ENCODE measurements at places on chromosomes 4 and X.

DNA sequence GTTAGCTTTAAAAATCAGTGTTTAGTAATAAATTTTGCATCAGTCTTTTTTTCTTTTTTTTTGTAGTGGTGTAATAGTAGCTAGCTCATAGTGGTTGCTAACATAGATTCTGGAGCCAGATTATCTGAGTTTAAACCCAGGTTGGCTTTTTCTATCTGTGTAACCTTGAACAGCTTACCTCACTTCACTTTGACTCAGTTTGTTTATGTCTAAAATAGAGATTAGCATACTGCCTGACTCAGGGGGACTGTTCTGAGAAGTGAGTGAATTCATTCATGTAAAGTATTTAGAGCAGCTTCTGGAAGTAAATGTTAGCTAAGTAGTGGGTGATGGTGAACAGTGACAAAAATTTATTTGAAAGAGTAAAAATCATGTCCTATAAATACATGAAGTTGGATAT lies 32.9 kb downstream of the CPEB2 start:
- no peak for DNase-seq

DNA sequence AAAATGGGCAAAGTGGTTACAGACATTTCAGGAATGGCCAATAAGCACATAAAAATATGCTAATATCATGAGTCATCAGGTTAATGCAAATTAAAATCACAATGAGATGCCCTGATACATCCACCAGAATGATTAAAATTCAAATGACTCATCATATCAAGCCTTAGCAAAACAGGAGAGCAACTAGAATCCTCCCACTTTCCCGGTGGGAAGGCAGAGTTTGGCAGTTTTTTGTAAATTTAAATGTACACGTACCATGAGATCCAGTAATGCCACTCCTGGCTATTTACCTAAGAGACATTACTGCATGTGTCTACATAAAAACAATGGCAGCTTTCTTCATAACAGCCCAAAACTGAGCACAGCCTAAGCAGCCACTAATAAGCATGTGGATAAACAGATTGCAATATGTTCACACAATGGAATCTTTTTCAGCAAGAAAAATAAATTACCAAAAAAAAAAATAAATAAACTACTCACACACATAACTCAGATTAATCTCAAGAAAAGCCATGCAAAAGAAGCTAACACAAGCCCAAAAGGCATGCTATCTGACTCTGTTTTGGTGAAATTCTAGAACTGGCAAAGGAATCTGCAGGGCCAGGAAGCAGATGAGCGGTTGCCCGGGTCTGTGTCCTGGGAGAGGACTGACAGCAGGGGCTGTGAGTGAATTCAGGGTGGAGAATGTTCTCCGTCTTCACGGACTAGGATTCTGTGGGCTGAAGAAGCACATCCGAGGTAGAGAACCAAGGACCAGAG lies 48.8 kb downstream of the AFAP1 start:
- no peak for DNase-seq

- no peak for DNase-seq
Observed at GRCh38 chrX:69362354-69362753, 141.8 kb upstream of the NALF2 start.

GRCh38 chrX:132848296-132848970 lies 110.0 kb downstream of the HS6ST2 start:
- no peak for DNase-seq

DNA sequence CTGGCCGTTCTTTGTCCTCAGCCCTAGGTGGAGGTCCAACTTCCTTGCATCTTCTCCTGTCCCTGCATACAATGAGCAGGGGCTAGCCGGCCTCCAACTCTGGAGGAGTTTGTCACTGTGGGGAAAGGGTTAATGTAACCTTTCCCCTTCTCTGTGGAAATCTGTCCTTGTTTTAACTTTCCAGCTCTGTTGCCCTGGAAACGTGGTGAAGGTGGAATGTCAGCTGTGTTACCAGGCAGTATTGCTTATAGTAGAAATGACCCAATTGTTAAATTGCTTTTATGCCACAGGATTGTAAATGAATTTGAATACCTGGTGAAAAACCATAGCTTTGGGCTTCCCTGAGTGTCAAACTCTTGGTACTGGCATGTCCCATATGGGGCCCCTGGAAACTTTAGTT lies 131.6 kb upstream of the SCML1 start:
- DNase-seq: no peak

GRCh38 chrX:39718981-39719380 lies 378.8 kb downstream of the BCOR start:
- no peak for DNase-seq

GRCh38 chr4:26235500-26235899 lies 85.3 kb upstream of the RBPJ start:
- peak; percentile 54 for DNase-seq

- DNase-seq: no peak
Observed at GRCh38 chr4:167966143-167966542, 126.2 kb upstream of the ANXA10 start.

DNA sequence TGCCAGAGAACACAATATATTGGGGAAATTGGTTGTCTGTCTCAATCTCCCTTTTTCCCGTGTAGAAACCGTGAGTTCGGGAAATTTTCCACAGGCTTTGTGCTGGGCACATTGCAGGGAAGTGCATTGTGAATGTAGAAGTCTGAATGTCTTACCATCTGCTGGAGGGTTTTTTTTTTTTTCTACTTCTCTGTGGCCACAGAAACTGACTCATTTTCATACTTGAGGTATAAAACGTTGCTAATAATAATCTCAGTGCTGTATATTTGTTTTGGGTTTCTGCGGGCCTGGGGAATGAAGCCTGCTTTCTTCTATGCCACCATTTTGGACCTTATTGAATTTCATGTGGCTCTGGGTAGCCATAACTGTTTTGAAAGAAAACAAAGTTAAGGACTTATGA lies 1001.2 kb downstream of the STIM2 start:
- DNase-seq: no peak

DNA sequence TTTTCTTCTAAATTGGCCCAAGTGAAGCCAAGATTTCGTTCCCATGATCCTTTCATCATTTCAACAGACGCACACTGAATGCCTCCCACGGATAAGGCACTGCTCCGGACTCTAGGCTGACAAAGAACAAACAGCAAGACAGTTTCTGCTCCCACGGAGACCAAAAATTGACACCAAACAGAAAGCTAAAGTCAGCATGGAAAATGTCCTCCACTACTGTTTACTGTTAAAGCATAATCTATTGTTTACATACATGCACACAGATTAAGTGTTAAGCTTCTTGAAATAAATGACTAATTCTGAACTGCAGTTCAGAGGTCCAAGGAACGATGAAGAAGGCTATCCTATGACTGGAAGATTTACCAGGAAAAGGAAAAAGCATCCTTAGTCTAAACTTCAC lies 199.6 kb downstream of the AASDH start:
- DNase-seq: peak; percentile 4

GRCh38 chr4:147108409-147108808 lies 162.7 kb upstream of the TTC29 start:
- DNase-seq: no peak

GRCh38 chr4:21097865-21098264 lies 397.6 kb downstream of the PACRGL start:
- DNase-seq: no peak

DNA sequence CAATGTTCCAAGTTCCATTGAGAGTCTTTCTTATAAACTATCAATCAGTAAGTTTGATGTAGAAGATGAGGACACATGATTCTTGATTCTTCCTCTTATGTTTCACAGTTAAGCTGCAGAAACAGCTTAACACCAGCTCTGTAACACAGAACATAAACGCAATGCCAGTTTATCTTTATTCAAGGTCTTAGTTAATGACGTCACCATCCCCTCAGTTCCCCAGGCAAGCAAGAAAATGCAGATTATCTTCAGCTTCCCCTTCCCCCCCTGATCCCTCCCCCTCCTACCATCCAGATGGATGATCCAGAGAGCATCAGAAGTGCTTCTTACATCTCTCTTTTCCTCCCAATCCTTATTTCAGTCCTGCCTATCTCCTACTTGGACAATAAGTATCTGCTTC lies 4.4 kb upstream of the SH3RF1 start:
- DNase-seq: no peak

DNA sequence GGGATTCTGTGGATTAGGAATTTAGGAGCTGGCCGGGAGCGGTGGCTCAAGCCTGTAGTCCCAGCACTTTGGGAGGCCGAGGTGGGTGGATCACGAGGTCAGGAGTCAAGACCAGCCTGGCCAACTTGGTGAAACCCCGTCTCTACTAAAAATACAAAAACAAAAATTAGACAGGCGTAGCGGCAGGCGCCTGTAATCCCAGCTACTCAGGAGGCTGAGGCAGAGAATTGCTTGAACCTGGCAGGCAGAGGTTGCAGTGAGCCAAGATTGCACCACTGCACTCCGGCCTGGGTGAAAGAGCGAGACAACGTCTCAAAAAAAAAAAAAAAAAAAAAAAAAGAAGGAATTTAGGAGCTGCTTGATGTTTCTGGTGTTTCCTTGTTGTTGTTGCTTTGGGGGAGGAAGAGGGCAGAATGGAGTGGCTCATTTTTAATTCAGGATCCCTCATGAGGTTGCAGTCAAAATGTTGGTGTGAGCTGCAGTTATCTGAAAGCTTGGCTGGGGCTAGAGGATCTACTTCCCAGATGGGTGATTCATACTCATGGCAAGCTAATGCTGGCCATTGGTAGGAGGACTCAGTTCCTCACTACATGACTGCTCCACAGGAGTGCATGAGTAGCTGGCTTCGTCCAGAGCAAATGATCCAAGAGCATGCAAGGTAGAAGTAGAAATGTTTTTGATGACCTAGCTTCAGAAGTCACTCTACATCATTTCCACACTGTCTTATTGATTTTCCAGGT lies 26.5 kb upstream of the JADE1 start:
- DNase-seq: no peak

GRCh38 chr4:20432088-20432487 lies 180.4 kb downstream of the SLIT2 start:
- DNase-seq: no peak

- DNase-seq: no peak
Observed at GRCh38 chr4:81648576-81649275, 177.0 kb upstream of the RASGEF1B start.

Measured in left lung (tissue), 14 donors.